Renal cortical epithelial cell (primary cell): ENCODE measurements at places on chromosomes 5 and 9. TPM values are rescaled to one million over a fixed set of nuclear protein-coding genes. Genes with fewer than 3 reads are reported as not detected.

GRCh38 chr9:77271023-77271690 is 93.8 kb downstream of the VPS13A start:
- DNase-seq, result no peak

Gene PCDHGB1
- 0.35 and 4.0 TPM in 2 replicates for total RNA-seq

Gene SLC36A2
- 0.89 TPM in 1 of 2 replicates, not detected in the other for total RNA-seq

DNA sequence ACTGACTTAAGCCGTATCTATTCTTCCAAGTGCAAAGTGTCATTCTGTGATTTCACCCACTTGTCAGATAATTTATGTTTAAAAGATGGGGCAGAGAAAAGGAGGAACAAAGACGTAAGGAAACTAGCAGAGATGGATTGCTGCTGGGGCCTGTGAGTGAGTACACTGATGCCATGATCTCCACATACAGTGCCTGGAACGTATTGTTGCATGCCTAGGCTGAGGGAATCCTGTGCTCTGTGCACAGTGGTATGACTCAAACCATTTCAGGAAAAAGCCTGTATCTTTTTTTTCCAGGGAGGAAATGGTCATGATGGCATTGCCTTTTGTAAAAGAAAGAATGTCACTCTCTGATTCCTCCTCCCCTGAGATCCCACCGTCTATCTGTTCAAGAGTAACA is 359.5 kb upstream of the ADAMTS16 start:
- DNase-seq, result no peak

DNA sequence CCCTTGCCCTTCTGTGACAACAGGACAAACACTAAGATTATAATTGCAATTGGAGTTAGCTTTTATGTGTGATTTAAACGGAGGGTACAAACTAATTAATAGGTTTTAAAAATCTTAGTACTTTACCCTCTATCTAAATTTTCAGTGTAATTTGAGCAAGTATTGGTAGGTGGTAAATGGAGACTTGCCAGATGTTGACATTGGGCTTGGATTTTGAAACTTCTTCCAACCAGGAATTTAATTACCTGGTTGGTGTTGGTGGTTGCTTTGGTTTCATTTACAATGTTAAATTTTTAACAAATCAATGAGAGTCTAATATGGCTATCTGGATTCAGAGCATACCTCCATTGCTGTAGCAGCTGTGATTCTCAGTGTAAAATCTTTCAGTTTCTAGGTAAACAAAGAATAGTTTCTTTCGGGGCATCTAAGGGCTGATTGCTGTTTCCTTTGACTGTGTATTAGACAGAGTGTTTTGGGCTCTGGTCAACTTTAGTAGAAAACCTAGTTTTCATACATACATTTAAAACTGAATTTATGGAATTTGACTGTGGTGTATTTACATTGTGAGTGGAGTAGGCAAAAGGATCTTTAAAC is 1.9 kb downstream of the DAPK1 start:
- DNase-seq, result no peak

- DNase-seq, result no peak
Observed at GRCh38 chr9:106796771-106797170, 66.2 kb upstream of the ZNF462 start.

DNA sequence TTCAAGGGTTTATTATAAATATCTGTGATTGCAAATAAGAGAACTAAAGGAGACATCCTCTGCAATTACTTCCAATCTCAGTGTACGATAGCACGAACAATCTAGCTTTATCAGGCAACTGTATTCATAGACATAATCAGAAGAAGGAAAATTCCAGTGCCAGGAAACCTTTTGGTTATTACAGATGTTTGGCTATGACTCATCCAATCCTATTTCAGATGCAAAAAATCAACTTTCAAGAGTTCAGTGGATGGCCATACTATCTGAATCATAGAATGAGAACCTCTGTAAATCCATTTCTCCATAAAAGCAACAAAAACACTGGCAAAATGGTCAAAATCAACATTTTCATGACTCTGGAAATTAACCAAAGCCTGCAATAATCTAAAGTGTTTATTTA is 37.9 kb downstream of the GAS1 start:
- no peak for DNase-seq

DNA sequence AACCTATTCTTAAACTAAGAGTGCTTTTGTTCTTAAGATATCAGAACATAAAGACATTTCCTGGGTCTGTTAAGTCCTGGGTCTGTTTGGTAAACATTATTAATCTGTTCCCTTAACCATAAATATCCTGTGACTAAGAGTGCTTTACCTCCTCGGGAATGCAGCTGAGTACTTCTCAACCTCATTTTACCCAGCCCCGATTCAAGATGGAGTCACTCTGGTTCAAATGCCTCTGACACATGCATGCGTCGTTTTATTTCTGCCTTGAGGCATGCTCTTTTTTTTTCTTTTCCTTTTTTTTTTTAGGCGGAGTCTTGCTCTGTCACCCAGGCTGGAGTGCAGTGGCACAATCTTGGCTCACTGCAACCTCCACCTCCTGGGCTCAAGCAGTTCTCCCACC is 39.8 kb upstream of the FBXL17 start:
- DNase-seq, result no peak
